ENCODE measurements at places on chromosomes 5 and 9.

- no peak for DNase-seq
Measured at GRCh38 chr9:121333950-121334773, 35.9 kb downstream of the STOM start.

DNA sequence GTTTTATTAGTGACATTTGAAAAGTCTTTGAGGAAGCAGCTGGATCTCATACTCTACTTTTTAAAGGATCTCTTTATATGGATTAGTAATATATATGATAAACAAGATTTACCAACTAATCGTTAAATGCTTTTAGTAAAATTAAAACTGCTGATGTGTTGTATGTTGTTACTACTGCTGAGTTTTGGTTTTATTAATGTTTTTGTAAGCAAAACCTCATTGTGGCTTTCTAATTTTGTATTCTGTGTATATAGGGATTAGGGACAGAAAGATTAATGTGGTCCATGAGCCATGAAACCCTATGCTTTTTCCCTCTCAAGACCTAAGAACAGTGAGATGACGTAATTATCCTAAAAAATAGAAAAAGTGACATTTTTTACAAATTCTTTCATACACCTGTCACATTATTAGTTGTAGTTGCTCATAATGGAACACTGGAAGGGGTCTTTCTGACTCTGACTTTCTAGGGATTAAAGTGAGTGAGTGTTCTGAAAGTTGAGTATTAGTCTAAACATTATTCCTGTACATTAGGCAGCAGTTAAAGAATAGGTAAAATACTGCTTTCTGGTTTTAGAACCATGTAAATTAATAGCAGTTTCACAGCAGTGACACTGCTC lies 85.9 kb downstream of the SLC12A2 start:
- DNase-seq, result no peak

DNA sequence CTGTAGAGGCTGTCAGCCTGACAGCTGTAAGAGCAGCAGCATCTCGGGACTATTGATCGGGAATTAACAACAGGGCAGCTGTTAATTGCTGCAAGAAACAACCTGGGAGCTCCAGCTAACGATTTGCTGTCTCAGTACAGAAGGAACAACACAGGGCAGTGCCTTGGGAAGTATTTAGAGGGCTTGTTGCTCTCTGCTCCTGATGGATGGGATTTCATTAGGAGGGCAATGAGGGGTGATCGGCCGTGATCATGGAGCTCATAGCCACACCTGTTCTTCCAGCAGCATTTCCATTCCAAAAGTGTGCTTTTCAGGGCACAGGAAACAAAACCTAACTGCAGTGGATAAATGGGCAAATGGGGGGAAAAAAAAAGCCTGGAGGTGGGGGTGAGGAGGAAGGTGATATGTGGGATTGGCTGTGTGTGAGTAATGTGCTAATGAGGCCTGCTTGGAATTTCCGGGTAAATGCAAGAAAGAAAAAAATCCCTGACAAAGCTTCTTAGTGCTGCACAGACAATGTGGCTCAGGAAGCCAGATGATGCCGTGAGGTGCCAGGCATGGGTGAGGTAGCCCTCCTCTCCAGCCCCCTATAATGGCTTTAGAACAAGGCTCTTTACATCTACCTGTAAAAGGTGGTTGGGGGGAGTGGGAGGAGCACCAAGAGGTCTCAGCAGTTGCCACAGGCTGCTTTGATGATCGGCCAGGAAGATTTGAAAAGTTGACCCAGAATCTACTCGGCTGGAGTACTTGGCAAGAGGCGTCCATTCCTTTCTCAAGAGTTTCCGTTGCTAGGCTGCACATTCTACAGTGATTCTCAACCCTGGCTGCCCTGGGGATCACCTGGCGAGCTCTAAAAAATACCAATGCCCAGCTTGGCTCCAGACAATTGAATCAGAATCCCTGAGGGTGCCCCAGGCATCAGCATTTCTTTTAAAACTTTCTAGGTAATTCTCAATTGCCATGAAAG lies 139.5 kb upstream of the KLF9 start:
- DNase-seq, result no peak

DNA sequence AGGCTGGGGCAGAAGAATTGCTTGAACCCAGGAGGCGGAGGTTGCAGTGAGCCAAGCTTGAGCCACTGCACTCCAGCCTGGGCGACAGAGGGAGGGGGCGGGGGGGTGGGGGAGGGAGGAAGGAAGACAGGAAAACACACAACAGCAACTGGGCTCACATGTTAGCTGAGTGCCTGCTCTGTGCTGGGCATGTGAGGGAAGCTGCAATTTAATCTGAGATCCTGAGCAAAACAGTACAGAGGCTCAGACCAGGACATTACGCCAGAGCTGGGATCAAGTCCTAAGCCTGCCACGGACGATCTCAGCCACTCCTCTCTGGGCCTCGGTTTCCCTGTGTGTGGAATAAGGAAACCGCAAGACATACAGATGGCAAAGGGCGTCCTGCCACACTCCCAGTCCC lies 119.1 kb downstream of the VAV2 start:
- DNase-seq, result no peak

- DNase-seq, result no peak
Measured at GRCh38 chr9:88680505-88681160, 145.7 kb downstream of the NXNL2 start.

GRCh38 chr9:34997379-34997781 lies 7.8 kb downstream of the DNAJB5 start:
- DNase-seq, result no peak

DNA sequence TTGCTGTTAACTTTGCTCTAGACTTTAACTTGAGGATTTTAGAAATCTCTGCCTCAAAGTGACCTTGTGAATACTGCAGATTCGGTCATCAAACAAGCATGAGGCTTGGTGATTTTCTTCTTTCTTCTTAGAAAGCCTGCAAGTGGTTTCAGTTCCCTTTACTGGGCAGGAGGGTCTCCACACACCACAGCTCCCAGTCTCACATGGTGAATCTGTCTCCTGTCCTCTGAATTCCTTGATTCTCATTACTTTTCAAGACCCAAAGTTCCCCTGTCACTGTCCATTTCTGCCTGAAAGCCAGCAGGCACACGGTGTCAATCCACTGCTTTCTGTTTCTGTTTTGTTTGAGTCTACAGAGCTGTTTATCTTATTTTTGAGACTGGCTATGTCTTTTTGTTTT lies 14.1 kb downstream of the HSPB3 start:
- DNase-seq, result no peak

DNA sequence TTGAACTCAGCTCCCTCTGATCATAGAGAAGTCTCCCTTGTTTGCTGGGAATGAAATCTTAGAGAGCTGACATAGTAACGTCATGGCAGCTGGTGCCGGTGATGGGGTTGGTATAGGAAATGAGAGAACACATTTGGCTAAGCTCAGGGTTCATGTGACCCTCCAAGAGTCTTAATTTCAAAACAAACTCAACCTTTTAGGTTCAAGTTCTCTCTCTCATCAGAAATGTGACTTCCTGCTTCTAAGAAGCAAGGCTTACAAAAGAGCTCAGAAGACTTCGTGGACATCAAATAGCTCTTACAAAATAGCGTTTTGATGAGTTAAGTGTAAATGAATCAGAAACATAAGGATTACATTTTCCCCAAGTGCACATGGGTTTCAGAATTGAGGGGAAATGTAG lies 97.3 kb downstream of the PAPPA start:
- no peak for DNase-seq

GRCh38 chr9:23622396-23622795 lies 203.6 kb downstream of the ELAVL2 start:
- no peak for DNase-seq

- DNase-seq, result no peak
Measured at GRCh38 chr9:20030671-20031070, 241.8 kb upstream of the SLC24A2 start.

- no peak for DNase-seq
Measured at GRCh38 chr5:168649306-168649705, 70.1 kb upstream of the PANK3 start.

DNA sequence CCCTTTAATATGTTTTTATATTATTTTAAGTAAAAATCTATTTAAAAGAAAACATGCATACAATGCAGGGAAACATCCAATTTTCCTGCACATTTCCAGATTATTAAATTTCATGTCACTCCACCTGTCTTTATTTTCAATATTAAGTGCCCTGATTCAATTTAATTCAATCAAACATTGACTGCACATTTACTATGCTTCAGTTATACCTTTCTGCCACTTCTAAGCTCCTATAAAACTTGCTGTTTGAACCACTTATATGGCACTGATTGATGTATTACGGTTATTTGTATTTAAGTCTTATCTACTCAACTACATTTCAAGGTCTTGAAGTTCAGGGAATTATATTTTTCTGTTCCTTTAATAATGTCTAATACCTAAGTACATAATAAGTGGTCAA lies 198.0 kb downstream of the CAVIN4 start:
- no peak for DNase-seq

GRCh38 chr5:105993027-105993426 lies 1677.7 kb downstream of the EFNA5 start:
- DNase-seq, result no peak

- DNase-seq, result no peak
Measured at GRCh38 chr5:151597749-151598148, 6.6 kb upstream of the FAT2 start.

- no peak for DNase-seq
Measured at GRCh38 chr9:114434878-114435311, 47.1 kb upstream of the AKNA start.

- DNase-seq, result no peak
Measured at GRCh38 chr9:75418518-75418917, 330.2 kb downstream of the OSTF1 start.

Measured in stimulated activated CD4-positive, alpha-beta T cell treated with anti-CD3 and anti-CD28 coated beads, Interleukin-1b, Interleukin-23, amount 100 ng/mL, for 48 hours (primary cell).